Type B pancreatic cell (in vitro differentiated cells): ENCODE measurements at places on chromosomes 16 and 17. TPM values are rescaled to one million over a fixed set of nuclear protein-coding genes. Genes with fewer than 3 reads are reported as not detected.

Gene TP53TG3C
- total RNA-seq = not detected in 2 replicates

GRCh38 chr17:47850692-47851573, at the start of gene SP6:
TSS of gene SP6 (minus strand) at chr17:47851163. CDS start at chr17:47848429, 2,734 bp downstream.
- peak within 1 kb of the TSS; percentile 91 for H3K4me3 ChIP-seq
- DNase-seq = no peak
- peaks cover 90% of the 10 kb centered on the region for H3K27me3 ChIP-seq
- H3K27ac ChIP-seq = peak within 1 kb of the TSS; percentile 64
- no peaks in the 10 kb centered on the region for H3K36me3 ChIP-seq

Gene ARL5C
- not detected in 2 replicates for total RNA-seq

GRCh38 chr17:27241346-27241946, 52.5 kb upstream of the WSB1 start:
- H3K4me1 ChIP-seq = peaks cover 34% of the 10 kb centered on the region
- H3K27ac ChIP-seq = peak overlapping the region; percentile 99
- H3K36me3 ChIP-seq = no peaks in the 10 kb centered on the region

GRCh38 chr16:4987250-4987579, 29.1 kb downstream of the SEC14L5 start:
- H3K4me1 ChIP-seq = no peaks in the 10 kb centered on the region
- H3K4me3 ChIP-seq = no peak overlapping the region

Gene GLP2R
- total RNA-seq = not detected in 2 replicates

- no peaks in the 10 kb centered on the region for H3K27me3 ChIP-seq
- peak overlapping the region; percentile 52 for H3K27ac ChIP-seq
- peaks cover 11% of the 10 kb centered on the region for H3K36me3 ChIP-seq
Observed at GRCh38 chr17:17141860-17142552, 64.1 kb downstream of the PLD6 start.

Gene GINS2
- total RNA-seq = 13.7 and 39.9 TPM in 2 replicates

- no peak overlapping the region for H3K27ac ChIP-seq
- no peak for DNase-seq
- peaks cover 7% of the 10 kb centered on the region for H3K27me3 ChIP-seq
- H3K36me3 ChIP-seq = no peaks in the 10 kb centered on the region
- peaks cover 7% of the 10 kb centered on the region for H3K4me1 ChIP-seq
Observed at GRCh38 chr16:79645701-79646100, 45.2 kb upstream of the MAF start.

- no peaks in the 10 kb centered on the region for H3K36me3 ChIP-seq
- H3K27ac ChIP-seq = no peak overlapping the region
- no peaks in the 10 kb centered on the region for H3K4me1 ChIP-seq
- peaks cover 17% of the 10 kb centered on the region for H3K27me3 ChIP-seq
- H3K4me3 ChIP-seq = no peak overlapping the region
Observed at GRCh38 chr16:82368041-82368440, 198.0 kb upstream of the MPHOSPH6 start.

Gene TEKT1
- total RNA-seq = 0.24 and 1.6 TPM in 2 replicates

DNA sequence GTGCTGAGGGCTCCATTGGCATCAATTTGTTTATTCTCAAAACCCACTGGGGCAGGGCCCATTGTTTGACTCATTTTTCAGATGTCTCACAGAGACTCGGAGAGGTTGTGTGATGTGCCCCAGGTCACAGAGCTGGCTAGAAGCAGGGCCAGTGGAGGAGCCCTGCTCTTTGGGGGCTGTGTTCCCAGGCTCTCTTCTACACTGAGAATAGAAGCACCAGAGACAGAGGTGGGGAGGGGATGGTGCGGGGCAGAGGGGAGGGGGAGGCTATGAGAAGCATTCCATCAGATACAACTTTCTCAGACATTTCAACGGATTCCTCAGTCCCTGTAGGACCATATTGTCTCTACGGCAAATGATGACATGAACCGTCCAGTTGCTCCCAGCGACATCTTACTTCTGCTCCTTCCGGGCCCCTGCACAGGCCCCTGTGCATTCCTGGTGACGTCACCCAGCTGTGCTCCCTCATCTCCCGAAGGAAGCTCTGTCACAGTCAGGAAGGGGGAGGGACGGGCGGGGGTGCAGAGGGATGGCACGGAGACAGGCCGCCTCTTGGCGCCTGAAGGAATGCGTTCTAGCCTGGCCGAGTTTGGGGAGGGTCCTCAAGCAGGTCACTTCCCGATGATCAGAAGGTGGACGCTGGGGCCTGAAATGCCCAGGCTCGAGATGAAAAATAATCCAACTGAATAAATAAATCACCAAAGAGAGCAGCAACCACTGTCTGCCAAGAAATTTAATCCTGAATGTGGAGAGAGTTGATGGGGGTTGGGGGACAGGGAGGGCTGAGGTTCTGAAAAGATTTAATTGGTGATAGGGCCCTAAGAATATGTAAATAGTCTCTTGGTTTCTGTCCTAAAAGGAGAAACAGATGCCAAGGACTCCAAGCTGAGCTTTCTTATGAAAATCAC, 114.1 kb downstream of the NOG start:
- H3K27me3 ChIP-seq = peaks cover 23% of the 10 kb centered on the region
- H3K4me3 ChIP-seq = no peak overlapping the region
- no peak overlapping the region for H3K27ac ChIP-seq
- no peak for DNase-seq

GRCh38 chr16:55821210-55821609, 11.7 kb downstream of the CES1 start:
- DNase-seq = no peak
- H3K4me3 ChIP-seq = no peak overlapping the region
- no peaks in the 10 kb centered on the region for H3K36me3 ChIP-seq
- H3K4me1 ChIP-seq = no peaks in the 10 kb centered on the region
- H3K27ac ChIP-seq = no peak overlapping the region

GRCh38 chr17:65902831-65903522, 289.0 kb downstream of the CEP112 start:
- H3K27ac ChIP-seq = no peak overlapping the region
- peak overlapping the region; percentile 55 for H3K4me3 ChIP-seq
- no peaks in the 10 kb centered on the region for H3K27me3 ChIP-seq
- DNase-seq = no peak

Gene ZNF598
- 43.9 and 46.1 TPM in 2 replicates for total RNA-seq

DNA sequence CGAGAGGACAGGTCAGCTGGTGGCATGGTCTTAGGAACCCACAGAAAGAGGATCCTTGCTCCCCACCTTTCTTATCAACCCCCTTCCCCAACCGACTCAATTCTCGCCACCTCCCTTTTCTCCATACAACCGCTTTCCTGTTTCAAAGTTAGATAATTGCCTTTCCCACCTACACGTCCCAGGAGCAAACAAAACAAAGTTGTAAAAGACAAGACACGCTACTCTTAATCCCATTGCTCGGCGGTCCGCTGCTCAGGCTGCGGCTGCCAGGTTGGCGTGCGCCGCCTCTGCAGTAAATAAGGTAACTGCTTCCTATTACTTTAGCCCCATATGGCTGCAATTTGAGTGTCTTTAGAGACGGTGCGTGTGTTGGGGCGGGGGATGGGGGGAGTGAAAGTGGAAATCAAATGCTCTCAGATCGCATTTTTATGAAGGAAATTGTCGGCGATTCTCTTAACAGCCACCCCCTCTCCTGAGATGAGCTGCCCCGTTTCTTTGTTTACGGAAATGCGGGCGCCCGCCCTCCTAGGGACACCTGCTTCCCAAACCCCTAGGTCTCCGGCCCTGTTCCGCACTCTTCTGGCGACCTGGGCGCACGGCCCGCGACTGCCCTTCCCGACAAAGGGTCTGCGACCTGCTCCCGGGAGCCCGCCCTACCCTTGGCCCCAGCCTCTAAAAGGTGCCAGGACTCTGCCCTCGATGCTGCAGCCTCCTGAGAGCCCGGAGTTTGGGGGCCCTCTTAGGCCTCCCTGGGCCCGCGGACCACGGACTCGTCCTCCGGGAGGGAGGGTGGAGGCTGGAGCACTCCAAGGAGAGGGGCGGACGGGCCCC, 3.7 kb upstream of the CBX8 start:
- peak overlapping the region; percentile 92 for H3K4me3 ChIP-seq
- DNase-seq = no peak
- H3K36me3 ChIP-seq = peaks cover 8% of the 10 kb centered on the region
- peaks cover 69% of the 10 kb centered on the region for H3K27me3 ChIP-seq
- peak overlapping the region; percentile 85 for H3K27ac ChIP-seq

GRCh38 chr16:26981266-26981938, 85.3 kb upstream of the C16orf82 start:
- no peak overlapping the region for H3K27ac ChIP-seq
- H3K36me3 ChIP-seq = no peaks in the 10 kb centered on the region
- no peaks in the 10 kb centered on the region for H3K4me1 ChIP-seq
- no peak overlapping the region for H3K4me3 ChIP-seq

Gene KRT24
- 0.43 TPM in 1 of 2 replicates, not detected in the other for total RNA-seq

Gene CRISPLD2
- 17.8 and 57.2 TPM in 2 replicates for total RNA-seq

GRCh38 chr16:877242-878071, 76.9 kb upstream of the GNG13 start:
- no peak overlapping the region for H3K27ac ChIP-seq
- no peaks in the 10 kb centered on the region for H3K4me1 ChIP-seq
- no peaks in the 10 kb centered on the region for H3K27me3 ChIP-seq
- H3K4me3 ChIP-seq = no peak overlapping the region
- DNase-seq = no peak

DNA sequence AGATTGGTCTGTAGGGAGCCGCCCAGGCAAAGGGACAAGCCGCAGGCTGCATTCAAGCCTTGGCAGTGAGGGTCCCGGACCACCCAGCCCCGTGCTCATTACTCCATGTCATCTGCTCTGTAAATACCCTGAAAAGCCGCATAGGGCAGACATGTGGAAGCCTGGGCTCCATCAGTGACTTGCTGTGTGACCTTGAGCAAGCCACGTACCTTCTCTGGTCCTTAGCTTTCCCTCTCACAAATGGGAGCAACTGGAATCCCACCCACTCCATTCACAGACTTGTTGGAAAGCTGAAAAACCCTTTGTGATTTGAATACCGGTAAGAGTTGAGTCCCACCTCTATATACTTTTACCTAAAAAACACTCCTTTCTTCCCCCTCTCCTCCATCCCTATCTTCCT, 11.9 kb downstream of the CAMKK1 start:
- peaks cover 11% of the 10 kb centered on the region for H3K4me1 ChIP-seq
- H3K27ac ChIP-seq = no peak overlapping the region
- no peak overlapping the region for H3K4me3 ChIP-seq
- no peaks in the 10 kb centered on the region for H3K27me3 ChIP-seq
- DNase-seq = no peak

DNA sequence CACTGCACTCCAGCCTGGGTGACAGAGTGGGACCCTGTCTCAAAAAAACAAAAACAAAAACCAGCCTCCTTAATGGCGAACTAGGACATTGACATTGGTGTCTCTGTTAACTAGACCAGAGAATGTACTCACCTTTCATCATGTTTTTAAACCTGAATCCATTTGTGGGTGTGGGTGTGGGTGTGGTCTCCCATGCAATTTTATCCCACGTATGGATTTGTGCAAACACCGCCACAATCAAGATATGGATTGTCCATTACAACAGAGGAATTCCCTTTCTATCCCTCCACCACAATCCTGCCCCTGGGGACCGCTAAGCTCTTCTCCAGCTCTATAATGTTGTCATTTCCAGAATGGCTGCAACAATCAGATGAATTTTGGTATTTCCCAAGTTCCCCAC, 49.9 kb downstream of the DNAH17 start:
- no peak overlapping the region for H3K27ac ChIP-seq
- DNase-seq = no peak
- H3K27me3 ChIP-seq = no peaks in the 10 kb centered on the region

Gene TAT
- 0.14 TPM in 1 of 2 replicates, not detected in the other for total RNA-seq

Gene HSPB9
- 0.36 TPM in 1 of 2 replicates, not detected in the other for total RNA-seq

DNA sequence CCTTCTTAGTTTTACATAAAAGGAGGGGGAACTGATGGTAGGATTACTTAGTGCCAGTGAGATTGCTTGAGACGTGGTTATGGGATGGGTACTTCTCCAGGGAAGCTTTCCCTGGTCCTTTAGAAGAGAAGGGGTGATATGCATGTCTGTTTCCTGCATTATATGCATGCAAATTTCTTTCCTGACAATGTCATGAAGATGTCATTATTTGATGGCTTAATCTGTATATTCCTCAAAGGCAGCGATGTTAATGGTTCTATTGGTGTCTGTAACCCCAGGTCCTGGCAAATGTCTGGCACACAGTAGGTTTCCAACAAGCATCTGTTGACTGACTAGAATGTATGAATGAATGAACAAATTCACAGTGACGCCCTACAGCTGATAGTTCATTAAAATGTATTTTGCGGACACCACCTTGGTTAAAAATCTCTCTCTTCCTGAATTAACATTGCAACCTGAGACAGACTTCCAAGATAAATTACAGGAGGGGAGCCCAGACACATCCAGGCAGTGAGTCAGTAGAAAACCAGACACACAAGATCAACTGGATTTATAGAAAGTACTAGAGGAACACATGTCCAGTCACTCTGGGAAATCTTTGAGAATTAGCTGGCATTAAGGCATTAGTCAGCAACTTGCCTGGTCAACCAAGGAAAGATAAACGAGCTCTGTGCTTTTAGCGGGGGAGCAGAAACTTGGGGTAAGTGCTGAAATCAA, 293.4 kb downstream of the XYLT1 start:
- H3K27ac ChIP-seq = peak overlapping the region; percentile 82
- DNase-seq = no peak
- H3K27me3 ChIP-seq = no peaks in the 10 kb centered on the region
- H3K4me1 ChIP-seq = peaks cover 9% of the 10 kb centered on the region
- H3K36me3 ChIP-seq = no peaks in the 10 kb centered on the region
- peak overlapping the region; percentile 33 for H3K4me3 ChIP-seq
